Left cardiac atrium (tissue), 4 donors: ENCODE measurements at places on chromosomes 7 and 10.

GRCh38 chr7:116886543-116887156 lies 24.3 kb downstream of the CAPZA2 start:
- no peak for DNase-seq

- no peak for DNase-seq
These were observed 97.9 kb downstream of the ANKIB1 start for GRCh38 chr7:92343714-92344113.

DNA sequence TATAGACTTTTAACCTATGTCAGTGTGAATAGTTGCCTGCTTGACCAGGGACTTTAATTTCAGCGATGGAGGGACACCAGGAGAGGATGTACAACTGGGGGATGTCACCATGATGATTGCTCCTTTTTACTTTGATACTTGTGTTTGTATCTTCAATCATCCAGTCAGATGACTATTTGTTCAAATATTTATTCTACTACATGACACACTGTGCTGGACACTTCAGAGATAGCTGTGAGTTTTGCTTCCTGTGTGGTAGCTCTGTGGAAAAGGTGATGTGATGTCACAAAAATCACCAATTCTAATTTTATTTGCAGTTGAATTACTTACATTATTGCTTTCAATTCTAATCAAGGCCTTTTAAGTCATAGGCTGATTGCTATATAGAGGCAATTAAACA lies 62.7 kb upstream of the CREB5 start:
- DNase-seq, result no peak

- no peak for DNase-seq
These were observed 52.7 kb upstream of the BTRC start for GRCh38 chr10:101301111-101301731.

DNA sequence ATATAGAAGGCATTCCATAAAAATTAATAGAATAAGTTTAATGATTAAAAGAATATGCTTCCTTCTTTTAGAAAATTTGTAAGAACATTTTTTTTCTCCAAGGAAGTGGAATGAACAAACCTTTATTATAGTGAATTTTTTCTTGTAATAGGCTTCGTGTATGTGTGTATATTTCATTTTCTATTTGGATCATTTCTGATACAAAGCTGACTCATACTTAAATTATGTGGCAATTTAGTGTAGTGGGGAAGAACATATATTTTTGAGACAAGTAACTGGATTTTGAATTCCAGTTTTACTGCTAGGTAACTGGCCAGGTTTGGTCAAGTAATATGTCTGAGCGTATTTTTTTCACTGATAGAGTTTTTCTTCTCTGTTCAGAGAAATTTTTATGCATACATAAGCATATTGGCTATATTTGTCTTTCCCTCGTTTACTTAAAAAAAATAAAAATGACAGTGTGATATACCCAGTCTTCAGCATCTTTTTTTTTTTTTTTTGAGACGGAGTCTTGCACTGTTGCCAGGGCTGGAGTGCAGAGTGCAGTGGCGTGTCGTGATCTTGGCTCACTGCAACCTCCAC lies 50.8 kb downstream of the CDK13 start:
- no peak for DNase-seq

DNA sequence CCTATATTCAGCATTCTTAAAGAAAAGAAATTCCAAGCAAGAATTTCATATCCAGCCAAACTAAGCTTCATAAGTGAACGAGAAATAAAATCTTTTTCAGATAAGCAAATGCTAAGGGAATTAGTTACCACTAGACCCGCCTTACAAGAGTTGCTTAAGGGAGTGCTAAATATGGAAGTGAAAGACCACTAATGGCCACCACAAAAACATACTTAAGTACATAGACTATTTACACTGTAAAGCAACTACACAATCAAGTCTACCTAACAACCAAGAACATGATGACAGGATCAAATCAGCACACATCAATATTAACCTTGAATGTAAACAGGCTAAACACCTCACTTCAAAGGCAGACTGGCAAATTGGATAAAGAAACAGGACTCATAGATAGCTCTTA lies 42.2 kb upstream of the NME8 start:
- DNase-seq, result no peak

GRCh38 chr7:135946289-135947055 lies 30.7 kb downstream of the MTPN start:
- no peak for DNase-seq

- no peak for DNase-seq
These were observed 354.2 kb upstream of the TMEM229A start for GRCh38 chr7:124387056-124387455.

- no peak for DNase-seq
These were observed 283.0 kb upstream of the KLF6 start for GRCh38 chr10:4067931-4068561.

DNA sequence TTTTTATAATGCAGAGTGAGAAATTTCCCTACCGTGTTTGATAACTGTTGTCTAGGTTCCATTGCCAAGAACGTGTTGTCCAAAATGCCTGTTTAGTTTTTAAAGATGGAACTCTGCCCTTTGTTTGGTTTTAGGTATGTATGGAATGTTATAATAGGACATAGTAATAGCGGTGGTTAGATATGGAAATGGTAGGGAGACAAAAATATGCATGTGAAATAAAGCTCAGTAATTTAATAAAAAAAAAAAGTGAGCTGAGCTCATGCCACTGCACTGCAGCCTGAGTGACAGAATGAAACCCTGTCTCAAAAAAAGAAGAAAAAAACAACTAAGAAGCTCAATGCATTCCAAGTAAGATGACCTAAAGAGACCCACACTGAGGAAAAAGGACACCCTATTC lies 72.9 kb downstream of the ZNF783 start:
- DNase-seq, result no peak
